ENCODE measurements at places on chromosomes 2 and 18.

DNA sequence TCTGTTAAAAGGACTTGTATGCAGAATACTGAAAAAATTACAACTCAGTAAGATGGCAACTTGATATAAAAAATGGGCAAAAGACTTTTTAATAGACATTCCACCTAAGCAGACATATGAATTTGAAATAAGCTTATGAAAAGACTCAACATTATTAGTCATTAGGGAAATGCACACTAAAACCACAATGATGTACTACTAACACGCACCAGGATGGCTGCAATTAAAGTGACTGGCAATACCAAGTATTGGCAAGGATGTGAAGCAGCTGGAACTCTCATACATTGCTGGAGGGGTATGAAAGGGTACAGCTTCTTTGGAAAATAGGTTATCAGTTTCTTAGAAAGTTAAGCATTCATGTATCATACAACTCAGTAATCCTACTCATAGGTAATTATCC is 3.2 kb upstream of the ENOSF1 start:
- peak; percentile 54 for DNase-seq

- DNase-seq: peak; percentile 17
These were observed 281.8 kb upstream of the TCF4 start for GRCh38 chr18:55869556-55870501.

- DNase-seq: no peak
These were observed 85.4 kb downstream of the MEP1B start for GRCh38 chr18:32275221-32275620.

DNA sequence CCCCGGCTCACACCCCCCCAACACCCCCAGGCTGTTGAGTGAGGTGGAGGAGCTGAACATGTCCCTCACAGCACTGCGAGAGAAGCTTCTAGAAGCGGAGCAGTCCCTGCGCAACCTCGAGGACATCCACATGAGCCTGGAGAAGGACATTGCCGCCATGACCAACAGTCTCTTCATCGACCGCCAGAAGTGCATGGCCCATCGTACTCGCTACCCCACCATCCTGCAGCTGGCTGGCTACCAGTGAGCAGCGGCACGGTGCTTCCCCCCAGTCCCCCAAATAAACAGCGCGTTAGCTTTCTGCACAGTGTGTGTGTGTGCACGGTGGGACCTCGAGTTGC is 5.3 kb downstream of the TEKT4 start:
- no peak for DNase-seq

- no peak for DNase-seq
These were observed 23.4 kb downstream of the METTL21A start for GRCh38 chr2:207601774-207602173.
